ENCODE measurements at places on chromosomes 4 and X.

GRCh38 chr4:185721190-185722028 lies 90.6 kb downstream of the SORBS2 start:
- no peak for DNase-seq

- DNase-seq: no peak
Measured at GRCh38 chr4:58491620-58492019, 1381.4 kb upstream of the IGFBP7 start.

DNA sequence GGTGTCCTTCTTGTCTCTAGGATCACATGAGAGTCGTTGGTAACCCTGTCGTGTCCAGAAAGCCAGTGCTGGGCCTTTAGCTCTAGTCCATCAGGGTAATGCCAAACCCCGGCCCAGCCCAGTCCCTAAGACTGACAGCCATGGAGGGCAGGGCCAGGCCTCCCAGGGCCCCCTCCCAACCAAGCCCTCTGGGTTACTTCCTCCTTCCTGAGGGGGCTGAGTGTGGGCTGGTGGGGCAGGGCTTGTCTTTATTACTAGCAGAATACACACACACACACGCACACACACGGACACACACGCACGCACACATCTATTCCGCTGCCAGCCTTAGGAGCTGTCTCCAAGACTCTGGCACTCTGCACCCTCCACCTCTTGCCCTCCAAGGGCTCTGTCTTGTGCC lies 35.6 kb upstream of the CDKN2AIP start:
- DNase-seq: no peak

DNA sequence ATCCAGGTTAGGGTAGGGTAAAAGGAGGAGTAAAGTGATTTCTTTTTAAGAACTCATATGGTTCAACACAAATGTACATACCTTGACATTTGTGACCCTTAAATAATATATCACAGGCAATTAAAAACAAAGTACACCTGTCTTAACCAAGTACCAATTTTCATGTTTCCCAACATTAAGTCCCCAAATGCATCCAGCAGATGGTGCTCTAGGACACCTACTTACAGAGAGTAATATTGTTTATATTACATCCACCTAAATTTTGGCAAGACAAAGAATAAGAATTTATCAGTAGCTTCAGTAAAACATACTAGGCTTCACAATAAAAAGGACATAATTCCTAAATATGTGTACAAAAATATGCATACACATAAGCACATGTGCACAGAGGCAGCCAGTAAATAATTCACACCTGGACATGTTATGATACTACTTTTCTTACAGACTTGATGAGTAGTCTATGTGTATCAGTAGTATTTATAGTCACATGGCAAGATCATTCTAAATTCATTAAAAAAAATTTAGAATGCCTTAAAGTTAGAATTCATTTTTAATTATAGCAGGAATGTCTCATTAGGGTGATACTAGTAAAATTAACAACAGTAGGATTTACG lies 219.7 kb downstream of the DCLK2 start:
- no peak for DNase-seq

GRCh38 chr4:45004847-45005565 lies 278.6 kb upstream of the GNPDA2 start:
- DNase-seq: no peak

DNA sequence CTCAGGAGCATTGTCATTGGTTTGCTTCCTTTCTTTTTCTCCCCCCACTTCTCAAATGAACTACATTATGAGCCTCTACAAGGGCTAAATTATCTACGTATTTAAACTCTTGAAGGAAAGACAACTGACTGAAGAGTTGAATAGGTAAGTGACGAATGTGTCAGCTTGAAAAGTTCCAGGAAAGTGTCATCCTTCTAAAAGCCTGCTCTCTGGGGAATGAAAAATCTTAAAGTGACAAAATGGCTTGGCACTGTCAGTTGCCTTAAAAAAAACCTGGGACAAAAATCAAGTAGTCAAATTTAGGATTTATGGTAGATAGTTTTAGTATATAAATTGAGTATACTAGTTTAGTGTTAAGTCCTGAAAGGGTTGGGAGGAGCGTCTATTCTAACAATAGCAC lies 173.9 kb upstream of the NDP start:
- DNase-seq: no peak

GRCh38 chrX:102604327-102604726 lies 5.0 kb downstream of the ARMCX5 start:
- no peak for DNase-seq

DNA sequence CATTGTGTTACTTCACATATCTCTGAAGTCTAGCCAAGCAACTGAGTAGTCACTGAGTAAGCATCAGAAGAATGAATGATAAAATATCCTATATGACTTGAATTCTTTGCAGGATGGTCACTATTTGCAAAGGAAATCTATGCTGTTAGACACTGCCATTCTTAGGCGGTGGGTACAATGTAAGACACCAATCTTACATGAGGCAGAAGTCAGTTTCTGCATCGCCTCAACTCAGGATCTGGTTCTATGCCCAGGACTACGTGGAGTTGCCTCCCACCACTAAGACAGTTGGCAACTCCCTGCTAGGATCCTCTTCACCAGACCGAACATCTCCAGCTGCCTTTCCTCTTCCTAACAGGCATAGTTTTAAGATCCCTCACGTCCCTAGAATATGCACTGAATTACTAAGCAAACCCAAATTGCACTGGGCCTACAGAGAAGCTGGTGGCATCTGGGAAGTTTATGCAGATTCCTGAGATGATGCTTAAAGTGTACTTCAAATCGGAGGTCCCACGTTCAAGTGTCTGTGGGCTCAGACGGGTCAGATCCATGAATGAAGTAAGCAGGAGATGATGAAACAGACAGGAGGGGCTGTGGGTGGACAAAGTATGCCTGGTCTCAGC lies 45.6 kb downstream of the SEL1L3 start:
- peak; percentile 15 for DNase-seq

GRCh38 chr4:88285235-88285653 lies 883 bp upstream of the PPM1K start:
- DNase-seq: peak; percentile 5

DNA sequence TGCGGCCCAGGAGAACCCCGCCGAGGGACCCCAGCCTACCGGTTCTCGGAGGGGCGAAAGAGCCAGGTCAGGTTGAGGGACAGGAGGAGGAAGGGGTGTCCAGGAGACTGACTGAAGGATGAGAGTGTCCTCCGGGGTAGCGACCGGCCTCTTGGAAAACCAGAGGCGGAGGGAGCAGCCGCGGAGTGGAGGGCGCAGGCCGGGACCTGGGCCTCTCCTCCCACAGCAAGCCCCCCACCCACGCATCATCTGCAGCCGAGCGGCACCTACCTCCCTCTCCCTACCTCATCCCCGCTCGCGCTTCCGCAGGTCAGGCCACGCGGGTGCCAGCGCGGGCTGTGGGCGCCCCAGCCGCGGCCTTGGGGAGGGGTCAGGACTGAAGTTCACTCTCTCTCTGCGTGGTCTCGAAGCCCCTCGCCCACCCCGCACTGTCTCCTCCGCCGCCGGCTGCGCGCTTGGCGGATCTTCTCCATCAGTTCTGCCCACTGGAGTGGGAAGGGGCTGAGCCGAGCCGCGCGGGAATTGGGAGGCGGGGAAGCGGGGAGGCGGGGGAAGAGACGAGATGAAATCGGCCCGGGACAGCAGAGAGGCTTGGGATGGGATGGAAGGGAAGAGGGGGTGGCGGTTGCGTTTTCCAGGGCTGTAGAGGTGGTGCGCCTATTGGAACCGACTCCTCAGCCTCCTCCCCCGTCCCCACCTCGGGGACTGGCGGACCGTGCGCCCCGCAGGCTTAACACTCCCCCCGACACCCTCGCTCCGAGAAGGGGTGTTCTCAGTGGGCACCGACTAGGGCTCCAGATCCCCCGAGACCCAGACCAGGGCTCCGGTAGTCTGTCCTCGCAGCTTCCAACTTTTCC lies 1.8 kb downstream of the NLGN4X start:
- no peak for DNase-seq

DNA sequence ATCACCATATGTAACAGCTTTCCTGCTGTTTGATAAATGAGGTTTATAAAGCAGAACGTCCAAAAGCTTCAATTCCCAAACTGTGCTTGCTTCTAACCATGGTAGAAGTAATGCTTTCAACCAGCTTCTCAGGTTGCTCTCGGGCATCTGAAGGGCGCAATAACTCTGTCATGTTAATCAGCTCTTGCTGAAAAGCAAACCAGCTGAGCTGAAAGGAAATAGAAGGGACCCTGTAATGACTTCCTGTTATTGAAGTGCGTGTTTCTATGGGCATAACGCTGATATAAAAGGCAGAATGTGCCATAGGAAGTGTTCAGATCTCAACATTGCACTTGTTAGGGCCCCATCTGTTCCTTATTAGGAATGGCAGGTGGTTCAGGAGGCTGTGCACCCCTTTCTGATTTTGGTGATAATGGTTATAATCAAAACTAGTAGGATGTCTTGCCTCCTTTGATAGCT lies 21.2 kb downstream of the HERC3 start:
- no peak for DNase-seq

GRCh38 chrX:12329476-12329875 lies 191.2 kb downstream of the FRMPD4 start:
- DNase-seq: no peak

GRCh38 chrX:2464677-2465166 lies 36.1 kb downstream of the DHRSX start:
- no peak for DNase-seq

DNA sequence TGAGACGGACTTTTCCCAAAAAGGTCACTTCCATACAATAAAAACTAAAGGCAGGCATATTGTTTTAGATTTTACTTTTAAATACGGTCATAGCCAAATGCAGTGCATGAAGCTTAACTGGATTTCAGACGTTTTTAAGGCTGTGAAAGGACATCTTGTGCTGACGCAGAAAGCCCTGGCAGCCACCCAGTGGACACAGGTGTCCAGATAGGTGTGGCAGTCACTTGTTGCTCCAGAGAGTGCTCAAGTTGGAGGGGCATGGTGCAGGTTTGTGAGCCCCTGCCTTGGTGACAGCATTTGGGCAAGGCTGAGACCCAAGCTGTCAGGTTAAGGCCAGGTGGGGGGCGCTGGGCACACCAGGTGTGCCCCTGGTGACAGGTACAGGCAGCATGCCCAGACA lies 135.8 kb upstream of the TBL1X start:
- DNase-seq: no peak

DNA sequence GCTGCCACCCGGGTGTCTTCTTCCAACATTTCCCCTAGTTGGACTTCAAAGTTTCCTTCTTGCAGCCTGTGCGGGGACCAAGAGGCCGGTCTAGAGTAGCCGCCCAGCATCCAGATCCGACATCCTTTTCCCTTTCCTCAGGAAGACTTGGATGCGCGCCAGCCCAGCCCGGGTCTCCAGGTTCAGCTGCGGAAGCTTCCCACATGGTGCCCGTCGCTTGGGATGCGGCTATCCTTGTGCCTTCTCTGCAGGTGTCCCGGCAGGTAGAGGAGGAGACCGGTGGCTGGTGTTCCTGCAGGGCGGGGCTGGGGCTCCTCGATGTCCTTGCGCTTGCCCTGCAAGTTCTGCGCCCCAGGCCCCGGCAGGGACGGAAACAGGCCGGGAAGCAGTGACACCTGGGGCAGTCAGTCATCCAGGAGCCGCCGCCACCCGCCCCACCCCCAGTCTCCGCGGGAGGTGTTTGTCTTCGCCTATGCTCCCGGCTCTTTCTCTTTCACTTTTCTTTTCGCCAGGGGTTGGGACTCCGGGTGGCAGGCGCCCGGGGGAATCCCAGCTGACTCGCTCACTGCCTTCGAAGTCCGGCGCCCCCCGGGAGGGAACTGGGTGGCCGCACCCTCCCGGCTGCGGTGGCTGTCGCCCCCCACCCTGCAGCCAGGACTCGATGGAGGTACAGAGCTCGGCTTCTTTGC lies at the start of gene IL15:
TSS of gene IL15 (plus strand) at position 502 of the 689 bp plus-strand sequence. CDS start 82,882 bp downstream, outside the sequence.
- DNase-seq: peak; percentile 86

DNA sequence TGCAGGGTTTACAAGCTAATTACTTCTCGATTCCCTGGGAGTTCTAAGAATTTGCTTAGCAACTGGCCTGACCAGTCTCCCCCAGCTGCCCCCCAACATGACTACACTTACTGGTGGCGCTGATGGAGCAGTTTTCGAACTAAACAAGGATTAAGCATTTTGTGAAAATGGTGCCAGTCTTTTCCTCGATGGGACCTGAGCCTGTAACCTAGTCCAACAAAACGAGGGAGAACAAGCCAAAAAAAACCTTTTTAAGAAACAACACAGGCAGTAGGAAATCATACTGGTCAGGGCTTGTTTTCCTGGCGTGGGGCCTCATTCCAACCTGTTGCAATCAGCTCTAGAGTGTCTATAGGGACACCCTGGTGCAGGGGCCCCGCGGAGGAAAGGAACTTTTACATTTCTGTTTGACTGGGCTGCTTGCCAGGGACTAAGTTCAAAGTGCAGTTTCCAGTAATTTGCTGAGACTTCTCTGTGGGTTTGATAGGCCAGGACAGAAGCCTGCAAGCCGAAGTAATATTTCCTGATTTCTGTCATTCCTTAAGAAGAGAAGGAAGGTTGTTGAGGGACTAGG lies 158.7 kb downstream of the SPRY1 start:
- DNase-seq: peak; percentile 90

DNA sequence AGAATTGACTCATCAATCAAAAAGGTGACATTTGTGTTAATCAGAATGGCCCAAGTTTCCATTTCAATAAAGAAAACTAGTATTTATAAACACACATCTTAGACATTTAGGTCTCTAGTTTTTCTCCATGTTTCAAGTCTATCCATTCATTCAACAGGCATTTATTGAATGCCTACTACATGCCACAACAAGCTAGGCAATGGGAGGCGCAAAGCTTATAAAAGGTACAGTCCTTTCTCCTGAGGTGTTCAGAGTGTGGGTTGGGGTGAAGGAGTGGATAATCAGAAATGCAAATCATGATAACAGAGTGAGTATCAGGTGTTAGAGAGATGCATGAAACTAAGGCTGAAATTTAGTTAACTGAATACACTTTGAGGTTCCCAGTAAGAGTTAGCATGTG lies 78.0 kb downstream of the HCCS start:
- peak; percentile 30 for DNase-seq

DNA sequence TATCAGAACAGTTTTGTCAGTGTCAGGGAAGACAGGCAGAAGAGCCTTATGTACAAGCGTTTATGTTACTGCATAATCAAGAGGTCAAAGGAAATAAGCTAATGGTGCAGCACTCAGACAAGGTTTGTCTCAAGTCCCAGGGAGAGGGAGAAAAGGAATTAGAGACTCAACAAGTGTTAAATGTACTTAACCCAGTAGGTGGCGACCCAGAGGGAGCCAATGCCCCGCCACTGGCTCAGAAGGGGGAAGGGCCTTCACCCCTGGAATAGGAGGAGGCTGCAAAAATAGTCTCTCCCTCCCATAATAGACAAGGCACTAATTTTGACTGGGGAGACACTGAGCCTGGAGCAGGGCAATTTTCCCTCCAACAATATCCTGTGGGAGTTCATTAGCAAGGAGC lies 14.1 kb upstream of the PAPSS1 start:
- DNase-seq: no peak

DNA sequence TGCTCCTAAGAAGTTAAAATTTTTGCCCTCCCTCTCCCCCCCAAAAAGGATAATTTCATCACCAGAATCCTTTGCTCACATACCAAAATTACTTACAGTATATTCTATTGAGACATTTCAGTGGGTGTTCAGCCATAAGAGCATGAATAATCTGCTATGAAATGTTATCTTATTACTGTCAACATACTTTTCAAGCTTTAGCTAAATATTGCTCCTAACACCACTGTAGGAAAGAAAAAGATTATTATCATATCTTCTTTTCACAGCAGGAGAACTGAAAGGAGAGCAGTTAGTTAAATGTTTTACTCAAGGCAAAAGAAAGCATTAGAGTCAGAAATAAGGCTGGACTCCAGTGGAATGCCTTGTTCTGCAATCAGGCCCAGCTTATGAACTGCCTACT lies 231.0 kb upstream of the GYPA start:
- no peak for DNase-seq

- DNase-seq: no peak
Measured at GRCh38 chr4:130329036-130329435, 1233.1 kb downstream of the C4orf33 start.

- no peak for DNase-seq
Measured at GRCh38 chr4:3473996-3474765, 11.1 kb downstream of the DOK7 start.
